ENCODE measurements at places on chromosomes 6 and 20.

GRCh38 chr6:43922426-43923375 lies 152.7 kb downstream of the VEGFA start:
- no peak for DNase-seq

GRCh38 chr6:28393912-28394662 lies 5.5 kb downstream of the ZSCAN12 start:
- no peak for DNase-seq

DNA sequence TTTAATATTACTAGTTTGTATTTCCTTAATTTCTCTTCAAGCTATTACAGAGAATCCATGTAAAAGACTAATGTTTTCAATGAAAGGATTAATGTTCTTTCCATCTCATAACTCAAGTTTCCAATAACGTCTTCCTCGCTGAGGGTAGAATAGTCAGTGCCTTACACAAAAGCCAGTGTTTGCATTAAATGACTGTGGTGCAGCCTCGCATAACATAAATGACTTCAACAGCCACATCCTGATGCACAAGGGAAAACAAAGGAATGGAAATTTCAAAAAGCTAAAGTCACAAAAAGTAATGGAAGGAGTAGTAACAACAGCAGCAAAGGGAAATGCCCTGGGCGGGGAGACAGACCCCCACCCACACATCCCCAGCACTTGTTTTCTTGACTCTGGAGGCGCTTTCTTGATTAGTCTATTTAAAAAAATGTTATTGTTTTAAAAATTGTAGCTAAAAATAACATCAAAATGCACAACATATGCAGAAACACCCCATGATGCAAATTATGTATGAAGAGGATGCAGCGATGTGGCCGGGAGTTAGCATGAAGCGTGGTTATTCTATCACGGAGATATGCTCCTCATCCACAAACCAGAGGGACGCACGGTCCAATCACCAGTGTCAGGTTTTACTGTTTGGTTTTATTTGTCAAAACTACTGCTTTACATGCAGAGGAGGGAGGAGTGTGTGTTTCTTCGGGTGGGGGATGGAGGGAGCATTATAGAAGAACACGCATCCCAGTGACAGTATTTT lies 228.6 kb downstream of the GMPR start:
- DNase-seq, result no peak

DNA sequence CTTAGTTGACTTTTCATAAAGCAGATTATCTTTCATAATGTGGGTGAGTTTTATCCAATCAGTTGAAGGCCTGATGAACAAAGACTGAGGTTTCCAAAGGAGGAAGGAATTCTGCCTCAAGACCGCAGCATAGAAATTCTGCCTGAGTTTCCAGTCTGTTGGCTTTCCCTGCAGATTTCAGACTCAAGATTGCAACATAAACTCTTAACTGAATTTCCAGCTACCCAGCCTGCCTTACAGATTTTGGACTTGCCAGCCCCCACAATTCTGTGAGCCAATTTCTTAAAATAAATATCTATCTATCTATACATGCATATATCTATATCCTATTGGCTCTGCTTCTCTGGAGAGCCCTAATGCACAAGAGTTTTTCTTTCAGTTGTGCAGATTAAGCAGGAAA lies 57.3 kb upstream of the SMLR1 start:
- DNase-seq, result no peak

DNA sequence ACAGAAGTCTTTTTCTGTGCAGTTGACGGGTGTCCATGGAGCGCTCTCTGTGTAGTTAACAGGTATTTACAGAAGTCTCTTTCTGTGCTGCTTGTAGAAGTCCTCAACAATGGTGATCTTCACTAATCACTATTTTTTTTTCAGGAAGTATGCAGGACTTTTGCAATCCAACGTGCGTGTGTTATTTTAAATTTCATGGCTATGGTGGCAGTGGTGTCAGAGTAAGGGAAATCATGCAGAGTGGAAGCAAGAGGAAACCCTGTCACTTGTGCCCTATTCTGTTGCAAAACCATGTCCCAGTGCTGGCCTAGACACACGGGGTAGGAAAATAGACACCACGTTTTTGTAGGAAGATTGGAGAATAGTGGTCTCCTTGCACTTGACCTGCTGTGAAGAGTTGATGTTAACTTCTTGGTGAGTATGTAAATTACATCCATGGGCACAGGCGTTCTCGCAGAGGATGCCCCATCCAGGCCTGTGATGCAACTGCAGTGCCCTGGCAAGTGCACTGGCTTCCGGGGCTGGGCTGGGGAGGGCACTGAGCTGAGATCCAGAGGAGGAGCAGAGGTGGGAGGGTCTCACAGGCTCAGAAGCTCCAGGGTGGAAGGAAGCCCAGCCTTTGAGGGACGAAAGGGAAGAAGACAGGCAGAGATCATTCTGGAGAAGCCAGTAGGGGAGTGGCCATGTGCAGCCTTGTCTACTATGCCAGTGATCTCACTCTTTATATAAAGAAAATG lies 146.5 kb downstream of the SYCP2 start:
- DNase-seq, result no peak

- DNase-seq, result no peak
Observed at GRCh38 chr6:101276066-101276465, 117.4 kb upstream of the GRIK2 start.

GRCh38 chr6:38322138-38322537 lies 317.6 kb downstream of the BTBD9 start:
- no peak for DNase-seq

DNA sequence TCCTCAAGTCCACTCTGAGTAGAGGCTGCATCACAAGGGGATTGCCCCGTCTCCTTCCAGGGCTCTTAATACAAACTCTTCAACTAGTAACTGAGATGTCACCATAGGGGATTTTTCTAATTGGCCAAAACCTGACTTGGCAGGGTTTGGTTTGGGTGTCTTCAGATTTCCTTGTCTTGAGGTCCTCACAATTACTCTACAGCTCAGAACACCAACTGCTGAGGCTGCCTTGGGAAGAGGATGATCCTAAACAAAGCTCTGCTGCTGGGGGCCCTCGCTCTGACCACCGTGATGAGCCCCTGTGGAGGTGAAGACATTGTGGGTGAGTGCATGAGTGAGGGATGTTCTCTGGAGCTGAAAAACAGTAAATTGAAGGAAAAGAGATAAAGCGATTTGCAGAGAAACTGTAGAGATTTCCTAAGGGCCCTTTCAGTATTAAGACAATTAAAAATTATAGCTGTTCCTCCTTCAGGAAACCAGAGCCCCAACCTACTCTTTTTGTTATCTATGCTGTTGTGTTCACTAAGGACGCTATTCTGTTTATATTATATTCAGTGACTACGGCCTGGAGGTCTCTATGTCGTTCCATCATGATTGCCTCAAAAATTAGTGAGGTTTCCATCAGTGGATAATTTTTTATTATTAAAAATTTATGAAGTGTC lies at the start of gene HLA-DQA1:
Gene HLA-DQA1 (plus strand): TSS at position 188 of the 662 bp plus-strand sequence. CDS start 53 bp downstream, at position 241.
- peak; percentile 32 for DNase-seq
